ENCODE measurements at places on chromosomes 5 and 9.
A peak's percentile ranks its signal among the peaks of the same experiment; 100 is the strongest.

DNA sequence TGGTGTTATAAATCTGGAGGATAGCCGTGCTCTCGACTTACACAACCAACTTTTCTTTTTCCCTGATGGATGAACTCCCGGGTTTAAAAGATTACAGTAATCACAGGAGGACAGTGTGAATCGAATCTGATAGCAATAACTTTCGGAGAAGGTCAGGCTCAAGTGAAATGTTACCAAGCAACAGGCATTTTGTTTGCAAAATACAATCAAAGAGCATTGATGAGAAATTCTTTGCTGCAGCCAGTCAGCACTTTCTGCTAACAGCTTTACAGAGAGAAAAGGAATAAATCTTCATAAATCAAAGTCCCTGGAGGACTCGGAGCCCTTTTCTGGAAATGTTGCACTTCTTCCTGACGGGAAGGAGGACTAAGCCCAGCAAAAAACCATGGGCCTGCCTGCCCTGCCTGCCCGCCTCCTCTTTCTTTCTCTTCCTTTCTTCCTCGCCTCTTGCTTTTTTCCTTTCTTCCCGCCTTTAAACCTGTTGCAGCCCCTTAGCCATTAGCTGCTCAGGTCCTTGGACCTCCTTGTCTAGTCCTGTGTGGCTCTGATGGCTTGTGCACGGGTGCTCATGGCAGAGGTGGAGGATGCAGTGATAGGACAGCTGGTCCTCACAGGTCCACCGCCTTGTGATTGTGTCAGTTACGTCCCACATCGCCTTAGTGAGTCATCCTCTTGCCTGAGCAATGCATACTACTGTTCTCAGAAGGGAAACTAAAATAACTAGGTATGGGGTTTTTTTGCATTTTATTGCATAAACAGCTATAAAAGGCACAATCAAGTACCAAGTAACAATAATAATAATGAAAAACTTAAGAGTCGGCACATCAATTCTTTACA, 6.2 kb downstream of the DMRT3 start:
- DNase-seq: no peak

- no peak for DNase-seq
These were observed 17.5 kb upstream of the SHB start for GRCh38 chr9:38086496-38086895.

- DNase-seq: no peak
These were observed 7.1 kb upstream of the TNFSF8 start for GRCh38 chr9:114937516-114937915.

GRCh38 chr9:134575103-134575900, 66.3 kb upstream of the COL5A1 start:
- no peak for DNase-seq

GRCh38 chr9:124658165-124659017, 112.7 kb downstream of the NR6A1 start:
- peak; percentile 20 for DNase-seq

GRCh38 chr9:34114436-34114835, 12.1 kb downstream of the DCAF12 start:
- DNase-seq: no peak

- DNase-seq: no peak
These were observed 138.6 kb upstream of the TSLP start for GRCh38 chr5:110932755-110933488.

- no peak for DNase-seq
These were observed 80.7 kb downstream of the TSSK1B start for GRCh38 chr5:113354055-113354454.

DNA sequence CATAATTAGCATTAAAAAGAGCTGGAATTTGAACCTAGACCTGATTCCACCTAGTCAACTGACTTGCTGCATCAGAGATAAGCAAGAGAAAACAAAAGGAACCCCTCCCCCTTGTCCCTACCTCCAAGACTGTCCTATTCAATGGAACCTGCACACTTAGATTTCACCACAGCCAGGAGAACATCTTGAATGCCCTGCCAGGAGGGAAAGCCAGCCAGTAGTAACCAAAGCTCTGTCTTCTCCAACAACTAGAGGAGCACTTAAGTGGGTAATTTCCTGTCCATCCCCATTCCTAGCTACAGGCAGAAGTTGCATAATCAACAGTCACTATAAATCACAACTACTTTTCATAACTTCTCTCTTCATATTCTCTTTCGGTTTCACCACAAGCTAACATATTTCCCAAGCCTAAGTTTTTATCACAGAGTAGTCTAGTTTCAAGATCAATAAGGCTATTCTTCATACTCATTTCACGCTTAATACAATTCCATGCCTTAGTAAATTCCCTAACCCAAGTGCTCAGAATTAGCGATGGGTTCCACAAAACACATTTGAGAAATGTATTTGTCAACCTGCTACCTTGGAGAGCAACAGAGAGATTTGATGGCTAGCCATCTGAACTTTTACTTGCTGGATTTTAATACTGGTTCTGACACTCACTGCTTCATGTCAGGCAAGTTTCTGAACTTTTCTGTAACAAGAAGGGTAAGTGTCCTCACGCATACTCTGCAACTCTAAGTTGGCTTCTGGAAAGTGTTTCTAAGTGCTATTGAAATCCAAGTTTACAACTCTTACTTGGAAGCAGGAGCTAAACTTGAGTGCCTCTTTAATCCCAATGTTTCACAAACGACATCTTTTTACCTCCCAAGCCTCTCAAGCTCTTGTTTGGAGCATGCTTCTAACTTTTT, 2.0 kb downstream of the DENND1A start:
- no peak for DNase-seq

GRCh38 chr9:3692606-3693005, 166.8 kb upstream of the RFX3 start:
- no peak for DNase-seq

GRCh38 chr5:139825690-139826089, 30.1 kb downstream of the PSD2 start:
- DNase-seq: no peak

DNA sequence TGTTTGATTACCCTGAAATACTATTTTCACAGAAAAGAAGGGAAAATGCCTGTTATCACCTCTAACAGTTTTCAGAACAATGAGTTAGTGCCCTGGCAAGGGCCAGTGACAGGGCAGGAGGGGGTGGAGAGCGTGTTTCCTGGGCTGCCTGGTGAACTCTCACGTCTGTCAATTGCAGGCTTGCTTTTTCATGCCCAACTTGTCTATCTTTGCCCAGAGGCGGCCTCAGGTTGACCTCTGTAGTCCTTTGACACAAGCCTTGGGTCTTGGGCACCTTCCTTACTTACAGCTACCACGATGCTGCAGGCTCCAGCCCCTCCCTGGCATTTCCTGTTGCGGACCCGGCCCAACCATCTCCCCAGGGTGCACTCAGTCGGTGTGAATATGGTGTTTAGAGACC, 2.2 kb upstream of the CEL start:
- DNase-seq: no peak

DNA sequence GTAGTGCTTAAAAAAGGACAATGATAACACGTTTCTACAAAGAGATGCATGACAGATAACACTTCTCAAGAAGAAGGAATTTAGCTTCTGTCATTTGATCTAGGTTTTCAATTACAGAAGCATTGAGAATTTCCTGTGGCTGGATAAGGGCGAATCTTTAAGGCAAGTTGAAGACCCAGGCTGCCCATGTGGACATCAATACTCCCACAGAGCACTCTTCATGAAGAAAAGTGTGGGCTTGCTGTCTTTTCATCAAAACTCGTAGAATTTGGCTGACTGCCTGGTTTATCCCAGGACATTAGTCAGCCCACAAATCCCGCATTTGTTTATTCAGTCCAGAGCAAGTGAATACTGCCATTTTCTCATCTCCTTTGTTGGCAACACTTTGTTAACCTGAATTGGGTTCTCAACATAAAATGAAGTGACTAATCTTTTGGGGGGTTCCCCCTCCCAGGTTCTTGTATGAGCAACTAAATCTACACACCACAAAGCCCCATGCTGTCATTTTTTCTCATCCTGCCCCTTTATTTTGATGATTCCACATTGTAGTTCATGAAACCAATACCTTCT, 43.4 kb upstream of the CDKN2B start:
- DNase-seq: peak; percentile 9

DNA sequence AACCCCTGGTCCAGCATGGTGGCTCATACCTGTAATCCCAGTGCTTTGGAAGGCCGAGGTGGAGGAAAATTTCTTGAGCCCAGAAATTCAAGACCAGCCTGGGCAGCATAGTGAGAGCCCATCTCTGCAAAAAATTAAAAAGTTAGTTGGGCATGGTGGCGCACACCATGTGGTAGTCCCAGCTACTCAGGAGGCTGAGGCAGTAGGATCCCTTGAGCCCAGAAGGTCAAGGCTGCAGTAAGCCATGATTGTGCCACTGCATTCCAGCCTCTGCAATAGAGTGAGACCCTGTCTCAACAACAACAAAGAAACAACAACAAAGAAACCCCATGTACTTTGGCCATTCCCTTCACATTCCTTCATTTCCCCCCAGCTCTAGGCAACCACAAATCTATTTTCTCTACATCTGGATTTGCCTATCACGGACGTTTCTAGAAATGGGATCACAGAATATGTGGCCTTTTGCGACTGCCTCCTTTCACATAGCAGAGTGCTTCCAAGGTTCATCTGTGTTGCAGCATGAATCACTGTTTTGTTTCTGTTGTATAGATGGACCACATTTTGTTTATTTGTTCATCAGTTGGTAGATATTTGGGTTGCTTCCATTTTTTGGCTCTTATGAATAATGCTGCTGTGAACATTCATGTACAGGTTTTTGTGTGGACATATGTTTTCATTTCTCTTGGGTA, 17.9 kb downstream of the MIGA2 start:
- no peak for DNase-seq

- DNase-seq: no peak
These were observed 122.0 kb downstream of the DRD1 start for GRCh38 chr5:175321927-175322532.

- no peak for DNase-seq
These were observed 11.8 kb downstream of the NDFIP1 start for GRCh38 chr5:142120247-142120935.

DNA sequence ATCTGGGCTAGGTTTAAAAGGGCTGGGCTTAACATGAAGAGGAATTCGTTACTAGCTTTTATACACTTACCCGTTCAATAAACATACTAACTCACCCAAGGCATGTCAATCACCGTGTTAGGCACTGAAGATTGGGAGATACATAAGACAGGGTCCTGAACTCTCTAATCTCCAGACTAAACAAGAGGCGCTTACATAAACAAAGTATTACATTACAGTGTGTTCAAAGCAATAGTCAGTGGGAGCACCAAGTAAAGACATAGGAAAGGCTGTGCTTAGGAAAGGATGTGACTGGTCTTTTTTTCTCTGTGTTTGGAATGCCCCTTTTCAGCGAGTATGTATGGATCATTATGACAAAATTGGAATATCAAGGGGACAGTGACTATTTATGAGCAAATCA, 203.6 kb upstream of the ADRA1B start:
- no peak for DNase-seq

DNA sequence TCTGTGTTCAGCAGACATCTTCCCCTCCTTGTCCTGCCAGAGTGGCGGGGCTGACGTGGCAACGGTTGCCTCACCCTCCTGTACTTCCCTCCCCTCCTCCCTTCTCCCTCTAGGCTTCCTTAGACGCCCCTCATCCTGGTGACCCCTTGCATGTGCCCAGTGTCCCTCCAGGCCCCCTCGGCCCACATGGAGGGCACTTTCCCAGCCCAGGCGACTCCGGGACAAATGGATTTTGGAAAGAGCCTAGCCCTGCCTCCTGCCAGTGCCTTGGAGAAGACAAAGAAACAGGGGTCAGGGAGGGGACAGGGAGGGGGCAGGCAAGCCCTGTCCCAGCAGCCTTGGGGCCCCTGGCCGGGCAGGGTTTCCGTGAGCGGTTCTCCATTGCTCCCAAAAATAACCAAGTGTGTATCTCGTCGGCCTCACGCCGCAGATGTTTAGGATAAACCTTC, 38.3 kb upstream of the NEURL1B start:
- no peak for DNase-seq

GRCh38 chr5:172834415-172835289, 601 bp downstream of the ERGIC1 start:
- no peak for DNase-seq

- DNase-seq: no peak
These were observed 20.4 kb upstream of the RFK start for GRCh38 chr9:76414661-76415060.

DNA sequence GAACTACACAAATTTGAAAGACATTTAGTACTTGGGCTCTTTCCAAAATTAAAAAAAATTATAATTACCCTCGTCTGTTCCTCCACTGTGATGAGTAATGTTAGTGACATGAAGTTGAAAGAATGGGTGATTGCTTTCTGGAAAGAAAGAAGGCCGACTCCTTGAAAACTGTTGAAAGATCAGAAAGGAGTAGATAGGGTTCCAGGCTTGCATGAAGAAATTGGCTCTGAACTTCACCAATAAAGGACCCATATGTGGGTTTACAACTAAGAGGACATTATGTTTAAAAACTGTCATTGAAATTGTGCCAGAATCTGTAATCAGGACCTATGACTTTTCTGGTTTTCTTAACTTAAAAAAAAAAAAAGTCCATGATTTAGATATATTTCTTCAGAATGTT, 20.7 kb upstream of the MOCS2 start:
- no peak for DNase-seq

- no peak for DNase-seq
These were observed 70.4 kb downstream of the GADD45G start for GRCh38 chr9:89675058-89675742.

GRCh38 chr9:91059713-91060112, 258.1 kb downstream of the SYK start:
- no peak for DNase-seq

GRCh38 chr5:115460472-115460871, 84.1 kb downstream of the FEM1C start:
- DNase-seq: no peak

DNA sequence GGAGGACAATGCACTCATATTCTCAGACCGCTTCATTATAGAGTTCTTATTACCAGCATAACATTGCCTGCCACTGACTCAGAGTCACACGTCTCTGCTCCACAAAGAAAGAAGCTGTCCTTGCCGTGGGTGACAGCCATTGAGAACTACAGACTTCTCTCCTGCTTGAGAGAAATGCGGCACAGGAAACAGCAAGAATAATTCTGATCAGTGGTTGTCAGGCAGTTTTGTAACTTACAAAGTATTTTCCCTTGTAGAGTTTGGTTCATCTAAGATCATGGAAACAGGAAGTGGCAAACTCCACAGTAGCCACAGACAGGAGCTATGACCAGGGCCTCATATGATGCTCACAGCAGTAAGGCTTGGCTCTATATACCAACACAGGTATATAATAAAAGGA, 47.0 kb downstream of the KCNV2 start:
- peak; percentile 1 for DNase-seq

GRCh38 chr5:35987776-35988175, 3.4 kb downstream of the UGT3A1 start:
- DNase-seq: no peak

- no peak for DNase-seq
These were observed 9.8 kb downstream of the RACK1 start for GRCh38 chr5:181233801-181234454.

GRCh38 chr9:30140407-30140806, 2244.0 kb upstream of the ACO1 start:
- no peak for DNase-seq

- DNase-seq: no peak
These were observed 27.9 kb upstream of the TLE1 start for GRCh38 chr9:81717061-81717746.

DNA sequence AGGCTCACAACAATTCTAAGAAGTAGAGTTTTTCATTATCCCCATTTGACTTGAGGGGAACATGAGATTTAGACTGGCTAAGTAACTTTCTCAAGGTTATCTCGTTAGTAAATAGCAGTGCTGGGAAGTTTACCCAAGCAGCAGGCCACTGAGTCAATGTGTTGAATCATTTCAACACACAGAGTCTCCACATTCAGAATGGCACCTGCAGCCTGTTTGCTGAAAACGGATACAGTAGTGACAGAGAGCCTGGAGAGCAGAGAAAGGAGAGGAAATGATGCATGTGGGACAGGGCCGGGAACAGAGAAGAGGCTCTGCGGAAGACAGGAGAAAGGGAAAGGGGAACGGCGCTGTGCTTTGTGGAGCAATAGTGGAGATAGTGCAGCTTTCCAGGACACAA, 33.5 kb upstream of the ZSWIM6 start:
- DNase-seq: no peak
